ENCODE measurements at places on chromosomes 4 and X. TPM values are rescaled to one million over a fixed set of nuclear protein-coding genes. Genes with fewer than 3 reads are reported as not detected.

DNA sequence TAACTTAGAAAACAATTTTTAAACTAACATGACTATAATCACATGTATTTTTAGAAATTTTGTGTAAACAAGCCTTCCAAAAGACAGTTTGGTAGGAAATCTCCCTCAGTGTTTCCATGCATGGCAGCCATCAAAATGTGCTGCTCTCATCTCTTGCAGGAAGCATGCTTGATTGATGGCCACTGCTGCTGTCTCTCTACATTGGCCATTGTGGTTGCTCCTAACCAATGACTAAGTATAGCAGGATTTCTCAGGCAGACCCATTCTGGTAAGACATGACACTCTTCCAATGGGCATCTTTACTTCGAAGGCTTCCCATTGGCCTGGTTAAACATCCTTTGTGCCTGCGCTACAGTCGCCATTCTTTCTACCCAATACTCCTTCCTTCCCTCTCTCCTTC is 78.9 kb upstream of the GUCY1A1 start:
- no peak for DNase-seq

DNA sequence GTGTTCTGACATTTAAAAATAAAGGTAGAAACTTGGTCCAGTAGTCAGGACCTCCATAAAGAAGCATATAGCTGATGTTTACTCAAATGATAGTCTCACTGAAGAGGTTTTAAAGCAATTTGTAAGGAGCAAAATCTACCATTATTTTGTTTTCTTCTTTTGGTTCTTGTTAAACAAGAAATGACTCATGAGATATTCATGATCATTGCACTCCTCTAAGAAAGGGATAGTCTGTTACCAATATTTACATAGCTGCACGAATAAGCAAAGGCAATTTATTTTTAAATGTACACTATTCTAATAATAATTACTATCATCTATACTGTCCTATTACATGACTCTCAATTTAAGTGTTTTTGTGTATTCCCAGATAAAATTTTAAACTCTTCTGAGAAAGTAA is 397.9 kb downstream of the FAM47B start:
- DNase-seq = peak; percentile 9

GRCh38 chrX:117510453-117510852 is 606.2 kb downstream of the KLHL13 start:
- no peak for DNase-seq

GRCh38 chr4:18203966-18204365 is 182.4 kb upstream of the LCORL start:
- DNase-seq = no peak

DNA sequence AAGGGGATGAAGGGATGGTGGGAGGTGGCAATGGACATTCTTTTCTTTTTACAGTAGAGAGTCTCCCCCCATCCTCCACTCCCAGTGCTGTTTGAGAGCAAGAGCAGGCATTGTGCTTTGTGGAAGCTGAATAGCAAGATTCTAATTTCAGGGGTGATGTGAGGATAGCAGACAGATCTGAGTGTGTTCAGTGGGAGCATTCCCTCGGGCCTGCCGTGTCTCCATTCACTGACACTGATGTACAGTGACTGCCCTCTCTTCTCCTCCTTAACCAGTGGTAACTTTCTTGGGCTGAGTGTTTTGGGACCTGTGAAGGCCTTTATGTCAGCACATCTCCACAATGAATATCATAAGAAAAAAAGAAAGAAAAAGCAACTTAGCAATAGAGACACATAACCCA is 396.6 kb upstream of the RPS6KA3 start:
- no peak for DNase-seq

DNA sequence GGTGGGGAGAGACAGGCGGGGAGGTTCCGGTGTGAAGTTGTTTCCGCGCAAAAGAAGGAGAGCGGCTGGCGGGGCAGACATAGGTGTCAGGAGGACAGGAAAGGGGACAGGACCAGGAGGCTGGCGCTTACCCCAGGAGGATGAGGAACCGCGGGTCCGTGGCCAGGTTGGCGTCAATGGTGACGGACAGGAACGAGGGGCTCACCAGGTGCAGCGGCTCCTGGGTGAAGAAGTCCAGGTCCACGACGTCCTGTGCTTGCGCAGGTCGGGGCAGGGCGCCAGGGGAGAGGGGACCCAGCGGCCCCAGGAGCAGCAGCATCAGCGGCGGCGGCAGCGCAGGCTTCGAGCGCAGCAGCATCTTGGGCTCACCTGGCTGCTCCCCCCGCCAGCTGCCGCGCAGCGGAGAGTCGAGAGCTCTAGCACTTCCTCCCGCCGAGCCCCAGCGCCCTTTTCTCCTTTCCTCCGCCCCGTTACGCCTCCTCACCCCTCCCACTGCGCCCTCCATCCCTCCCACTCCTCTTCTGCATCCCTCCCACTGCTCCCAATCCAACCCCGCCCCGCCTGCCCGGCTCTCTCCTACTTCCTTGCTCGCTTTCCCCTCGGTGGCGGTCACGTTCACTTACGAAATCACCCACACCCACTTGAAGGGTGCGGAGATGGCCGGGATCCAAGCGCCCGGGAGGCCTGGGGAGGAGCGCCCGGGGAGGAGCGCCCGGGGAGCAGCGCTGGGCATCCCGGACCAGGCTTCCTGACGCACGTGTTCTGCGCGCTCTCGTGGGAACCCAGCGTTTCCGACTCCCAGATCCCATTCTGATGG is at the start of gene HPSE:
Gene HPSE (minus strand): TSS at position 424 of the 817 bp plus-strand sequence. CDS start 66 bp downstream, at position 358.
- peak; percentile 80 for DNase-seq

DNA sequence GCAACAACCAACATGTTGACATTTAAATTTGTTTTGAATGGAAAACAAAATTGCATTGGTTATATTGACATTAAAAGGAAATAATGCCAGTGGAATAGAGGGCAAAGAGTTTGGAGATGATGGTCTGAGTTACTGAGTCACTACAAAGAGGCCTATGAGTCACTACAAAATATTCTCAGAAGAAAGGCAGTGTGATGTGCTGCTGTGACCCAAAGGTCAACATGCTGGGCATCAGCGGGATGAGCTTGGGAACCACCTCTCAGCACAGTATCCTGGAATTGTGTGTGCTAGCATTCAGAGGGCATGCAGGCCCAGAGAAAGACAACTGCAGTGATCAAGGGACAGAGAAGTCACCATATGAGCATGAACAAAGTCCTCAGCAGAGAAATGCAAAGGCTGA is 2.8 kb downstream of the CMC4 start:
- no peak for DNase-seq

Gene ADH7
- polyA plus RNA-seq = not detected

- no peak for DNase-seq
These were observed 17.2 kb upstream of the HPGDS start for GRCh38 chr4:94359838-94360237.

- DNase-seq = no peak
These were observed 1067.7 kb upstream of the PABPC4L start for GRCh38 chr4:135269125-135269890.

- peak; percentile 72 for DNase-seq
These were observed 489.5 kb downstream of the STIM2 start for GRCh38 chr4:27350161-27350560.

DNA sequence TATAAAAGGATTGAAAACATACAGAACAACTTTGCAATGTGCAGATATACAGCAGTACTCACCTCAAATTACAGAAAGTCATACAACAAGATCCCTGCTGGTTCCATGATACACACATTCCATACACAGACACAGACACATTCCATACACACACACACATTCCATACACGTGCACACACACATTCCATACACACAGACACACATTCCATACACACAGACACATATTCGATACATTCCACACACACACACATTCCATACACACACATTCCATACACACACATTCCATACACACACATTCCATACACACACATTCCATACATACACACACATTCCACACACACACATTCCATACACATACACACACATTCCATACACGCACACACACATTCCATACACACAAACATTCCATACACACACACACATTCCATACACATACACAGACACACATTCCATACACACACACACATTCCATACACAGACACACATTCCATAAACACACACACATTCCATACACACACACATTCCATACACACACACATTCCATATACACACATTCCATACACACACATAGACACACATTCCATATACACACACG is 13.7 kb downstream of the LINC00632 start:
- no peak for DNase-seq

Gene FUNDC2
- 84.2 TPM for polyA plus RNA-seq

DNA sequence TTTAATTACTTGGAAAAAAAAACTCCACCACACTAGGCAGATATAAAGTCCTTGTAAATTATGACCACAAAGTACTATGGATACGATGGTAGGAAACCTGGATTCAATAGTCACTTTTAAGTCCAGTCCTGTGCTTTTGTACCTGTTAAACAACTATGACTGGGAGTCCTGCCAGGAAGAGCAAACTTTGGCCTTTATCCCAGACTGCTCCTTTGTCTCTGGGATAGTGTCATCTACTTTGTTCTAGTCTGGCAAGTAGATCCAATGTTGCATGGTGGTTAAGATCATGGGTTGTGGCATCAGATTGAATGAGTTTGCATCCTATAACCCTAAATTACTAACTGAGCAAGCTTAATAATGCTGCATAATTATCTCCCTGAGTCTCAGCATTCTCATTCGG is 175.3 kb upstream of the FGF13 start:
- DNase-seq = peak; percentile 17

DNA sequence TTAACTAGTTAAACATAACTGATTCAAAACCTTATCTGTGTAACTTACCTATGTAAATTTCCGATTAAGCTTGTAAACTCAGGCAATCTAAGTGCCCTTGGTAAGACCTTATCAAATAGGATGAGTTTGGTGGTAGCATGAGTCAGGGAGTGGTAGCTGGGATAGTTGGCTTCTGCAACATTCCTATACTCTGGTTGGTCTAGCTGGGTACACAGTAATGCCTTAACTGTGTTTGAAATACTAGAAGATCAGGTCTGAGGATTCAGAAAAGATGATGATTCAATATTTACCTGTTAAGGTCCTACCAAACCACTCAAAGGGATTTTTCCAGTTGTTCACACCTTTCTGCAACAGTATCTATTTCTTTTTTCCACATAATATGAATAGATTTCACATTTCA is 5.3 kb downstream of the YIPF7 start:
- peak; percentile 24 for DNase-seq

GRCh38 chr4:52371841-52372240 is 287.3 kb downstream of the USP46 start:
- no peak for DNase-seq

GRCh38 chr4:8607603-8608481 is 15.3 kb downstream of the CPZ start:
- DNase-seq = no peak

DNA sequence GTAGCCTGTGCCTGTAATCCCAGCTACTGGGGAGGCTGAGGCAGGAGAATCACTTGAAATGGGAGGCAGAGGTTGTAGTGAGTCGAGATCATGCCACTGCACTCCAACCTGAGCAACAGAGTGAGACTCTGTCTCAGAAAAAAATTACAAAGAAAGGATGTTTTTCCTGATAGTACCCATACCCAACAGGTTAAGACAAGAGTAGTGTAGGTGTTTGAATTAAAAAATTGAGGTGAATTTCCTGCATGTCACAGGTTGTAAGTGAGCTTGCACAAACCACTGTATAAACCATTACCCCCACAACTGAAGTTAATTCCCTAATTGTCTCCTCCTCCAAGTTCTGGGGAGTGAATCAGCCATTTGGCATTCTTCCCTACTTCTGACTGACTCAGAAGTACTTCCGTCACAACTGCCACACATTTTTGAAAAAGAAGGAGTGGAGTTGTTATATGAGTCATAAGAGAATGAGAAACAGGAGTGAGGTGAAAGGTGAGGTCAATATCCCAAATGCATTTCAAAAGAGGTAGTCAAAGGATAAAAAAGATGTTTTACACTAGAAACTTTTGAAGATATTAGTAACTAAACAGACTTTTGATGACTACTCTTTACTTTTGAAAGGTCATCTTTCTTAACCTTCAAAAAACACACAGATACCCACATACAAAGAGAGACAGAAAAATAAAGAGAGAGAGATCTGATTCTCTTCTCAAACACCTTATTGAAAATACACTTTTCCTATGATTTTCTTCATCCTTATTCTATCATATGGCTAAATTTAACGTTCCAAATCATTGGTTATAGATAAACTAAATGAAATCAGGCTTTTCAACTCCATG is 134.5 kb downstream of the BTC start:
- DNase-seq = peak; percentile 100

GRCh38 chr4:169184236-169184635 is 86.5 kb downstream of the SH3RF1 start:
- DNase-seq = no peak

DNA sequence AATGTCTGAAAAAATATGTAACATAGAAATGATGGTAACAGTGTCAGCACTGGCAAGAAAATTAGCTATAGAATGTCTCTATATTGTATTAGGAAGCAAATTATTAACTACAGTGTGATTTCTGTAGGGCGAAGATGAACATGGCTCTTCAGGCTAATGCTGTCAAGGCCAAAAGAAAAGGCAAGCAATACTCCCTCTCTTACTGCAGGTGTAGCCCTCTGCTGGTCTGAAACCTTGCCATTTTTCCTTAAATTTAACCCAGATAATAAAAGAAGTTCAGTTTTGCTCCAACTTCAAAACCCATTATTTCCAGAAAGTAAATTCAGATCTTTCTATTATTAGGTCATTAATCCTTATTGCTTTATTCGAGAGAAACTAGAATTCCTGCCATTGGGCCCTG is 215.9 kb downstream of the LRBA start:
- no peak for DNase-seq

DNA sequence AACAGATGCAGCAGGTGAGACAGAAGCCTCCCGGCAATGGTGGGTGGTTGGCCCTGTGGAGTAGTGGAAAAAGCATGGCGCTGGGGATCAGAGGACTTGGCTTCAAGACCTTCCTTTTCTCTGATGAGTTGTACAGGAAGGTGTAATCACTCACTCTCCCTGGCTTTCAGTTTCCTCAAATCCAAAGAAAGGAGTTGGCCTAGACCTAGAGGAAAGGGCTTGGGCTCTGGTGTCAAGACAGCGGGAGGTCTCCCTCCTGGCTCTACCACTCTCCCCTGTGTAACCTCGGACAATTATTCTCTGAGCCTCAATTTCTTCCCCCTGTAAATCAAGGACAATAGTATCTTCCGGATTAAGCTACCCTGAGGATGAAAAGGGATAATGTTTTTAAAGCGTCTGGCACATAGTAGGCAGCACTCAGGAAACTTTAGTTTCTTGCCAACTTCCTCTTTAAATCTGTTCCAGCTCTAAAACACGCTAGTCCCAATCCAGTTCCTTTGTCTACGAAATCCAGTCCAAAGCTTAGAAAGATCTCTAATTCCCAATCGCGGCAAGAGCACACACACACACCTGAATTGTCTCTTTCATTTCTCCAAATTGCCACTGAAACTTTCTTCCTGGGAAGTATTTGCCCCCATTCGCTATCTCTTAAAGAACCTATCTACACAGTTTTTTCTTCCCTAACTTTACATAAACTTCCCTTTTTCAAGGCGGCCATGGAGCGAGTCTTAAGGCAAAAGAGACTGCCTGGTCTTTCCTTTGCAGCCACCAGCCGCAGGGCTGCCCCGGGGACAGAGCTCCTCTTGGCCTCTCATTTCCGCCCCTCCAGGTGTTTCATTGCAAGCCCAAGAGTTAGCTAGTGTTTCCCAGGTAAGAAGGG is 29.9 kb upstream of the GPC4 start:
- DNase-seq = peak; percentile 44

- no peak for DNase-seq
These were observed 28.9 kb downstream of the LNX1 start for GRCh38 chr4:53562409-53562808.

Gene FREM3
- polyA plus RNA-seq = not detected

Gene ARX
- not detected for polyA plus RNA-seq

Gene DUX4
- polyA plus RNA-seq = not detected
